ENCODE measurements at places on chromosomes 5 and 9. TPM values are rescaled to one million over a fixed set of nuclear protein-coding genes. Genes with fewer than 3 reads are reported as not detected.

Gene UNC13B
- 0.51 TPM for total RNA-seq

Gene EPB41L4A
- total RNA-seq: not detected

- H3K4me3 ChIP-seq: no peak overlapping the region
- H3K4me1 ChIP-seq: no peaks in the 10 kb centered on the region
- H3K27me3 ChIP-seq: peaks cover 6% of the 10 kb centered on the region
- H3K27ac ChIP-seq: no peak overlapping the region
Observed at GRCh38 chr9:99635032-99635431, 186.7 kb upstream of the NR4A3 start.

Gene FAM81B
- total RNA-seq: not detected

Gene COL23A1
- 0.07 TPM for total RNA-seq

DNA sequence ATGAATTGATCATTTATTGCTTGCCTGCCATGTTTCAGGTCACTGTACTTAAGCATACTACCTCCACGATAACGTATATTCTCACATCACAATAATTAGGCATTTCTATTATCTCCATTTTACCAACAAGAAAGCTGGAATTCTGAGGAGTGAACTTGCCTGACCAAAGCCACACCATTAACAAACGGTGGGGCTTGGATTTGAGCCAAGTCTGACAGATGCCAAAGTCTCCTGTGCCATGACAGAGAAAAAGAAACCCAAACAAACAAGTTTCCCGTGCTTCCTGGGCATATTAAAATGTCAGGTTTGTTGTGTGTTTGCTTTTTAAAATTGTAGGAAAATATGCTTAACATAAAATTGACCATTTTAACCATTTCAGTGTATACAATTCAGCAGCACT lies 40.8 kb upstream of the KCNV2 start:
- no peak for DNase-seq
- H3K27me3 ChIP-seq: no peaks in the 10 kb centered on the region
- no peak overlapping the region for H3K4me3 ChIP-seq
- no peaks in the 10 kb centered on the region for H3K4me1 ChIP-seq
- H3K27ac ChIP-seq: no peak overlapping the region
- no peaks in the 10 kb centered on the region for H3K36me3 ChIP-seq

- no peaks in the 10 kb centered on the region for H3K36me3 ChIP-seq
- H3K27ac ChIP-seq: no peak overlapping the region
- no peaks in the 10 kb centered on the region for H3K4me1 ChIP-seq
- H3K27me3 ChIP-seq: no peaks in the 10 kb centered on the region
- H3K4me3 ChIP-seq: no peak overlapping the region
Observed at GRCh38 chr5:161023551-161023950, 171.5 kb upstream of the ATP10B start.

DNA sequence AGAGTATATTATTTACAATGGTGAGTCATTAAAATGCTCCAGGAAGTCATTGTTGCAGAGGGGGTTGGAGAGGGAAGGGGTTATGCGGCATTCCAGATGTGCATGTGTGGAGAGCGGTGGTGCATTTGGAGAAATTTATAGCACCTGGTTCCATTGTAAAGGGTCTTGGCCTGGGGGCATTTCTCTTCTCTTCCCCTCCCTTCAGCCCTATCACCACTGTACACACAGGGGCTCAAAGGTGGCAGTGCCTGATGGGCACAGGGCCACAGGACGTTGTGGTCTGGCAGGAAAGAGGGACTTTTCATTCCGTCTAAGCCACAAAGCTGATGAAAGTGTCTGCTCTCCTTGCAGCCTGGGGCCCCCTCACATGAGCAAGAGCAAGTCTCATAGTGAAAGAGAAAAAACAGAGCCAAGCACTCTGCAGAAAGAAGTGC lies 442.4 kb upstream of the ZNF462 start:
- H3K4me1 ChIP-seq: no peaks in the 10 kb centered on the region
- H3K36me3 ChIP-seq: no peaks in the 10 kb centered on the region
- H3K27ac ChIP-seq: no peak overlapping the region
- DNase-seq: no peak

Gene WHRN
- total RNA-seq: 2.1 TPM

GRCh38 chr5:1917830-1918487 lies 35.2 kb upstream of the IRX4 start:
- H3K36me3 ChIP-seq: no peaks in the 10 kb centered on the region
- no peaks in the 10 kb centered on the region for H3K4me1 ChIP-seq
- H3K27me3 ChIP-seq: no peaks in the 10 kb centered on the region
- no peak for DNase-seq

Measured in activated CD4-positive, alpha-beta T cell treated with anti-CD3 and anti-CD28 coated beads, Interleukin-2, amount 10 ng/mL, durations not matched to agents 24 days and 14 days (primary cell).